ENCODE measurements at places on chromosomes 6 and 20.

DNA sequence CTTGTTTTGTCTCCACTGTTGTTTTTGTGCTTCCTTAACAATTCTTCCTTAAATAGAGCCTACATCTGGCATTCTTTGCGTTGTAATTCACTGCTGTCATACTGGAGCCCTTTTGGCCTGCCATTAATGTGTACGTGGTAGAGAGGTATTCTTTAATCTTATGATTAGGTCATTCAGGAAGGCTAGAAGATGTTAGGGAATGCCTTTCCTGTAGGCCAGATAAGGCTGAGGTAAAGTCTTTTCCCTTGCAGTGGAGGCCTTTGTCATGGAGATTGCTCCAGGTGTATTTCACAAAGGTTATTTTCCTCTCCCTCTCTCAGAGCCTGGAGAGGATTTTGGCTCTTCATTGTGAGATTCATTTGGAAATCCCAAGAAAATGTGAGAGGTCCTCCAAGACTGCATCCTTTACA is 146.9 kb downstream of the FUT9 start:
- DNase-seq = no peak

GRCh38 chr6:156585859-156586258 is 191.3 kb upstream of the ARID1B start:
- DNase-seq = no peak

- no peak for DNase-seq
Measured at GRCh38 chr6:5151955-5152401, 66.8 kb downstream of the PPP1R3G start.

DNA sequence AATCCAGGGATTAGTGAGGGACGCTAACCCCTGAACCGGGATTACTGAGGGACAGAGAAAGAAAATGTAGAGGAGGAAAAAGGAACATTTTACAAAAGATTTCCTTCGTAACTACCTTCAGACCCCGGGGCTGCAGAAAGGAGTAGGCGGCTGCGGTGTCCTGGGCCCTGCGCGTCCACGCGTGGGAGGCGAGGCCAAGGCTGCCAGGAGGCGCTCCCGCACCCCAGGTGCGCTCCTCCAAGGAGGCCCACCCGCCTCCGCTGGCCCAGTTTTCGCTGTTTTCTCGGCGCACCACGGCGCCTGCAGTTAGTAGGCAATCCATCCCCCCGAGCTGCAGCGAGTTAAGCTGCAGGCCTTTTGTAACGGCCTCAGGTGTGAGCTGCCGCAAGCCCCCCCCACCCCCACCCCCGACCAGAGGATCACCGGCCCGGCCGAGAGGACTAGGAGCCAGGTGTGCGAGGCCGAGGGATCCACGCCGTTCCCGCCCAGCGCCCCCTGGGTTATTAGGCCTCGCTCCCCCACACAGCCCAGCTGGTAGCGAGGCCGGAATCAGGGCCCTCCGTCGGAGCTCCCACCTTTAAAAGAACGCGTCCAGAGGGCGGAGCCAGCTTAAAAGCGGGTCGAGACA is 380.3 kb upstream of the ARID1B start:
- DNase-seq = peak; percentile 30

GRCh38 chr6:163417595-163417994 is 3.1 kb downstream of the QKI start:
- DNase-seq = no peak

- DNase-seq = no peak
Measured at GRCh38 chr6:90989763-90990162, 402.9 kb upstream of the MAP3K7 start.

- no peak for DNase-seq
Measured at GRCh38 chr6:124433387-124434160, 528.7 kb upstream of the RNF217 start.

DNA sequence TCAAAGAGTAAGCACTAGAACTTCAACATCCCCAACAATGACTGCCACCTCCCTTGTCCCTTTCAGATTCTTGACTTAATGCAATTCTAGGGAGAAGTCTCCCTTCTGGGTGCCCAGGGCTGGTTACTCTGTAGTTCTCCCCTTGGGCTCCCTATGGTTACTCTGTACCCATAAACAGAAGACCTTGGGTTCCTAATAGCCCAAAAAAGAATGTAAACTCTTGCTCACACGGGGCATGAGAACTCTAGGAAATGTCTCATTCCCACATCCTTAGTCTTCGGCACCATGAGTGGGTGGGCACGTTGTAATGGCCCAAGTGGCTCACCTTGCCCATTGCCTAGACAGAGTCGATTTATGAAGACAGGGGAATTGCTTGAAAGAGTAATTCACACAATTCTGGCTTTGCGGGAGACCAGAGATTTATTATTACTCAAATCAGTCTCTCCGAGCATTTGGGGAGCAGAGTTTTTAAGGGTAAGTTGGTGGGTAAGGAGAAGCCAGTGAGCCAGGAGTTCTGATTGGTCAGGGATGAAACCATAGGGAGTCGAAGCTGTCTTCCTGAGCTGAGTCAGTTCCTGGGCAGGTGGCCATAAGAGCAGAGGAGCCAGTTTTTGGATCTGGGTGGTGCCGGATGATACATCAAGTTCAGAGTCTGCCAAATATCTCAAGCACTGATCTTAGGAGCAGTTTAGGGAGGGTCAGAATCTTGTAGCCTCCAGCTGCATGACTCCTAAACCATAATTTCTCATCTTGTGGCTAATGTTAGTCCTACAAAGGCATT is 61.2 kb upstream of the SIRPG start:
- no peak for DNase-seq

DNA sequence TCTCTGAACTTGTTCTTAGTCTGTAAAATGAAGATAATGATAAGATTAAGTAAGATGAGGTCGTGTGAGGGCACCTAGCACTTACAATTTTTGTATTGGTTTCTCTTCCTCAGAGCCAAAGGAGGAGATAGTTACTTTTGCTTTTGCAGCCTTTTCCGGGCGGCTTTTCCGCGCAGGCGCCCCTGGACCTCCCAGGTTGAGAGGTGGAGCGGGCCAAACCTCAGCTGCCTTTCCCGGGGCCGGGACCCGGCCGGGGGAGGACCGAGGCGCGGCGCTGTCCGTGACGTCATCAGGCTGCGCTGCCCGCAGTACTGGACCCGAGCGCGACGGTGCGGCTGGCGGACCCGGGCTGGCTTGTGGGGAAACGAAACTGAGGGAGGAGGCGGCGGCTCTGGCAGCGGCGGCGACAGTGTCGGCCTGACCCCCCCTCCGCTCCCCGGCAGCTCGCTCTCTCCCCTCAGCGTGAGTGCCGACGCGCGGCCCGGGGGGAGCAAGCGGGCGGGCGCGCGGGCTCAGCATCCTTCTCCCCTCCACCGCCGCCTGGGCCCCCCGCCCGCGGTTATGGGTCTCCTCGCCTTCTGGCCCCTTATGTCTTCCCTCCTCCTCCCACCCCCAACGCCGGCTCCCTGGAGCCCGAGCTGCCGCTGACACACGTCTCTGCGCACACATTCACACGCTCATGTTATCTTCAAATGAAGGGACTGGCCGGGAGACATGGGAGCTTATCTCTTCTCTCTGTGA is at the start of gene CMTR1:
Gene CMTR1 (plus strand): TSS at position 306 of the 741 bp plus-strand sequence. CDS start 2,409 bp downstream, outside the sequence.
- peak; percentile 97 for DNase-seq

DNA sequence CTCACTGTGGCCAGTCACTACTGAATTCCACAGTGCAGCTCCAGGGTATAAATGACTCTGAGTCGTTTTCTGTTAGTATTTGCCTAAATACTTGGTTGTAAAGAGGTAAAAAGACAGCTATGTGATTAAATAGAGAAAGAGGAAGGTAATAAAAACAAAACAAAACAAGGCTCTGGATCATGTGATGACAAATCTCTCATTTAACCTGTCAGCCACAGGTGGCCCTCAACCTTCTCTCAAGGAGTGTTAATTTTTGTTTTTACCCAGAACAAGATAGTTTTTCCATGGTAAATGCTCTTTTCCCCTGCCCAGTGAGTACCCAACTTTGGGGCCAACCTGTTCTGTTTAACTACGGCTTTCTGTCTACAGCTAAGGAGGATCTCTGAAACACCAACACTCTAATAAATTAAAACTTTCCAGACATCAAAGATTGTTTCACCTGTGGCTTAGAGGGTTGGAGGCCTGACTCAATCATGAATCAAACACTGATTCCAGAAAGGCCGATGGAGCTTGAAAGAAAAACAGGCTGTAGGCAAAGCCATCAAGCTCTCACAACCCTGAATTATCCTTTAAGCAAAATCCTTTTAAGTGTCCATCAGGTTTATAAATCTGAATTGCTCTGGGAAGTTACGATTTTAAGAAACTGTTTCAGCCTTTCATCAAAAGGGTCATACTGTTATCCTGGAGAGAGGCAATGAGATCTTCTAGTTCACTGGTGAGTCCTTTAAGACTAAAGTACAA is 81.5 kb upstream of the BCLAF1 start:
- no peak for DNase-seq

DNA sequence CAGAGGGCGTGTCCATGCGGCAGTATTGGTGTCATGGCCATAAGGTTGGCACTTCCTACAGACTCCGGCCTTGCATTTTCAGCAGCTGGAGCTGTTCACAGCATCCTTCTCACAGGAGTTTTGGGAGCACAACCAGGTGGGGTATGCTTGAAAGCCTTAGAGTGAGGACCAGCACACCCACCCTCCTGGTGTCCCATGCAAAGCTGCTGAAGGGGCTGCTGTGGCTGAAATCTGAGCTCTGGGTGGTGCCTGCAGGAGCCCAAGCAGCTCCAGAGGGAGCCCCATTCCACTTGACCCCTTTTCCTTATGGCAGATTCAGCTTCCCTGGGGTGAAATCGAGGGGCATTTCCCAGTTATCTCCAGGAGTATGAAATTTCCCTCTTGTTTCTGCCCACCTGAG is 74.0 kb upstream of the BHLHE23 start:
- DNase-seq = no peak

GRCh38 chr6:143542888-143543287 is 31.4 kb upstream of the FUCA2 start:
- no peak for DNase-seq

DNA sequence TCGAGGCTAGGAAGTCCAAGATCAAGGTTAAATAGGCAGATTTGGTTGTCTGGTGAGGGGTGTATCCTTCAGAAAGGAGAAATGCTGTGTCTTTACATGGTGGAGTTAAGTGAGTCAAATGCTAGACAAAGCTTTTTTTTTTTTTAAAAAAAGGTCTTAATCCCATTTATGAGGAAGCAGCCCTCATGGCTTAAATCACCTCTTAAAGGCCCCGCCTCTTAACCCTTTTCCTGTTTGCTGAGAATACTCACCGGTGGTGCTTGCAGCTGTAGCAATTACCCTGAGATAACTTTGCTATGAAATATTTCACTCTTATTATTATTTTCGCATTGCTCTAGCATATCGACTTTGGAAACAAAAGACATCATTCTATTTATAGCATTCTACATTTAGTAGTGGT is 30.8 kb downstream of the FBXO30 start:
- DNase-seq = no peak

GRCh38 chr6:112879920-112880413 is 532.8 kb downstream of the RFPL4B start:
- DNase-seq = no peak

DNA sequence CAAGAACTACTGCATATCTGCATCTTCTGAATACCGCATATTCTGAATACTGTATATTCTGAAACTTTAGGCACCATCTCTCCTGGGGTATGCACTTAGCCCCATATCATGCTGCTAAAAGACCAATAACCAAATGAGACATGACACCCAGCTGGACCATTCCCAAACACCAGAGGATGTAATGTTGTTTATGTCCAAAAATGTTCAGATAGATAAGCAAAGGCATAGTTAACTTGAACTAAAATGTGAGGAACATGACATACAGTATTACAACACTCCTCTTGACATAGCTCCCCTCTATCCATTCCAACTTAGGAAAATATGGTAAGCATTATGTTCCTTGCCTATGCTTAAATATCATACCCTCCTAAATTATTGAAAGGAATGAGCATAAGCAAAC is 127.3 kb downstream of the TENT5A start:
- no peak for DNase-seq

- DNase-seq = no peak
Measured at GRCh38 chr20:2775139-2775538, 25.3 kb downstream of the CPXM1 start.

- DNase-seq = no peak
Measured at GRCh38 chr6:70547313-70547712, 19.4 kb upstream of the SDHAF4 start.

DNA sequence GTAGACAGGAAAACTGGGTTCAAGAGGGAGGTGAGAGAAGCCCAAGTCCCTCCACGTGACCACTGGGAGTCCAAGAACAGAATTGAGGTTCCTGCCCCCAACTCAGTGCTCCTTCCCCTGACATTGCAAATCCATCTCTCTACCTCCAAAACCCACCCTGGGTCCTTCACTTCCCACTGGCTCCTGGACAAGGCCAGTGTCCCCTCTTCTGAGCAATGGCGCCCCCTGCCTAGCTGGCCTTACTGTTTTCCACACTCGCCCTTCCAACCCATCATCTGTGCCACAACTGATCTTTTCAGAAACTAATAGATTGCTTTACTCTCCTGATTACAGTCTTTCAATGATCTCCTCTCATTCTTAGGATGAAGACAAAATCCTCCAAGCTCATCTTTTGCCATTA is 200.3 kb downstream of the ANKRD60 start:
- DNase-seq = no peak

DNA sequence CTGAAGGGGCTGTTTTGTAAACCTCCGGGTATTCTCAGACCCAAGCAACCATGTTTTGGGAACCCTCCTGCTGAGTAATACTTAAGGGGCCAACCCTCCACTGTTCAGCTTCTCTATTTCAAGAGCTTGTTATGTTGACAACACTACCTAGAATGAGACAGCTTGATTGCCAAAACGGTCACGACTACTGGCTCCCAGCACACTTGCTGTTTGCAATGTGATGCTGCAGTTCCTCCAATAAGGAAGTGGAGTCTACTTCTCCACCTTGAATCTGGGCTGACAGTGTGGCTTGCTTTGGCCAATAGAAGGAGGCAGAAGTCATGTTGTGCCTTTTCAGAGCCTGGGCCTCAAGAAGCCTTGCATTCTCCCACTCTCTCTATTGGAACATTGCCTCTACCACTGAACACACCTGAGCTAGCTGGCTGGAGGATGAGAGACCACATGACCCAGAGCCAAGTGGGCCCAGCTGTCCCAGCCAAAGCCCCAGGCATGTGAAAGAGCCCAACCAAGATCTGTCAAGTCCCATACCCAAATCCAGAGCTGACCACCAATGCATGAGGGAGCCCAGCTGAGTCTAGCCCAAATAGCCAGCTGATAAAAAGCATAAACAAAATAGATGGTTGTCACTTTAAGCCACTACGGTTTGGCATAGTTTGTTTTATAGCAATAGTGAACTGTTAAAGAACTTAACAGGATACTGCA is 108.0 kb downstream of the PRND start:
- no peak for DNase-seq

DNA sequence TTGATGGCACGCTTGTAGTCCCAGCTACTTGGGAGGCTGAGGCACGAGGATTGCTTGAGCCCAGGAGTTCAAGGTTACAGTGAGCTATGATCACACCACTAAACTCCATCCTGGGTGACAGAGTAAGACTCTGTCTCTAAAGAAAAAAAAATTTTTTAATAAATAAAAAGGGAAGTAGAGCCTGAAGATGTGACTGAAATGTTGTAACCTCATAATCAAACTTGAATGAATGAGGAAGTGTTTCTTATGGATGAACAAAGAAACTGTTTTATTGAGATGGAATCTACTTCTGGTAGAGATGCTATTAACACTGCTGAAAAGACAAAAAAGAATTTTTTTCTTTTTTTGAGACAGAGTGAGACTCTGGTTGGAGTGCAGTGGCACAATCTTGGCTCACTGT is 6.7 kb downstream of the MAK start:
- no peak for DNase-seq

All from activated CD4-positive, alpha-beta T cell treated with anti-CD3 and anti-CD28 coated beads, Interleukin-2, amount 50 U/mL, for 1 hour (primary cell).